ENCODE measurements at places on chromosomes 6 and 20. TPM values are rescaled to one million over a fixed set of nuclear protein-coding genes. Genes with fewer than 3 reads are reported as not detected.

ENPP5 gene
- total RNA-seq: not detected

APOBEC2 gene
- not detected for total RNA-seq

C2 gene
- total RNA-seq: 0.42 TPM

MAPK13 gene
- total RNA-seq: 16.4 TPM

TRIM15 gene
- total RNA-seq: not detected

SNAI1 gene
- total RNA-seq: 0.30 TPM

SIM1 gene
- not detected for total RNA-seq

EYS gene
- 0.05 TPM for total RNA-seq

PSORS1C1 gene
- total RNA-seq: 0.89 TPM

GPRC6A gene
- total RNA-seq: not detected

TCP11 gene
- 0.46 TPM for total RNA-seq

TMEM170B gene
- total RNA-seq: 1.8 TPM

UNC93A gene
- not detected for total RNA-seq

ERGIC3 gene
- total RNA-seq: 398 TPM

TUBB1 gene
- total RNA-seq: not detected

FGD2 gene
- total RNA-seq: not detected
